ENCODE measurements at places on chromosomes 5 and 9.

DNA sequence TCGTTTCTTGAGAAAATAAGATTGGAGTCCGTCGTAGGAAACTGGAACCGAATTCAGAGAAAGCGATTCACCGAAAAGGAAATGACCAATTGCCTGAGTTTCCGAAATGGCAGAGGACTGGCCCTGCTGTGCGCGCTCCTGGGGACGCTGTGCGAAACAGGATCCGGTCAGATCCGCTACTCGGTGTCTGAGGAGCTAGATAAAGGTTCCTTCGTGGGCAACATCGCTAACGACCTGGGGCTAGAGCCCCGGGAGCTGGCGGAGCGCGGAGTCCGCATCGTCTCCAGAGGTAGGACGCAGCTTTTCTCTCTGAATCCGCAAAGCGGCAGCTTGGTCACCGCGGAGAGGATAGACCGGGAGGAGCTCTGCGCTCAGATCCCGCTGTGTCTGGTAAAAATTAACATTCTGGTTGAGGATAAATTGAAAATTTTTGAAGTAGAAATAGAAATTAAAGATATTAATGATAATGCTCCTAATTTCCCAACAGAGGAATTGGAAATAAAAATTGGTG lies 379 bp downstream of the PCDHGA3 start:
- no peak for DNase-seq

GRCh38 chr5:175680020-175680419 lies 22.1 kb downstream of the HRH2 start:
- no peak for DNase-seq

- no peak for DNase-seq
These were observed 92.7 kb downstream of the RFX3 start for GRCh38 chr9:3433066-3433465.

DNA sequence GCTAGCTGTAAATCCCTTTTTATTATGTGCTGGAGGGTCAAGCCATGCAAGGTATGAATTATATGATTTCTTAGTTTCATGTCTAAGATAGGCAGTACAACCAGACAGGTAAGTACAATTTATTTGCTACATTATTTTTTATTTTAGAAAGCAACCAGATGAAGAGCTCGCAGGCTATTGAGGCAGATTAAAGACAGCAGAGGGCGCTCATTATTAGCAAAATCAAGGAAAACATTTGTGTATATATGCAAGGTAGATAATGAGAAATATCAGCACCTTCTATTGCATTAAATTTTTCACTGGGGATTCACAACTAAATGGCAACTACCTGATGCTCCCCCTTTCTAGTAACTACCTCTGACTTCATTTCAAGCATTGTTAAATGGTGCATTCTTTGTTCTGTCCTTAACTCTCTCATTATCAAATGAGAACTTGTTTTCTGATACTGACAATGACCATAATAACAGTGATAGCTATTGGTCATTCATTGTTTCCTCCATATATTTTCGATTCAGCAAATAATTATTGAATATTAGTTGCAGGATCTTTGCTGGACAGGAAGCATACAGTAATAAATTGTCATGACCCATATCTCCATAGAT lies 8.6 kb downstream of the SCGB3A2 start:
- DNase-seq: peak; percentile 28

GRCh38 chr9:76379494-76379893 lies 14.7 kb downstream of the RFK start:
- no peak for DNase-seq

DNA sequence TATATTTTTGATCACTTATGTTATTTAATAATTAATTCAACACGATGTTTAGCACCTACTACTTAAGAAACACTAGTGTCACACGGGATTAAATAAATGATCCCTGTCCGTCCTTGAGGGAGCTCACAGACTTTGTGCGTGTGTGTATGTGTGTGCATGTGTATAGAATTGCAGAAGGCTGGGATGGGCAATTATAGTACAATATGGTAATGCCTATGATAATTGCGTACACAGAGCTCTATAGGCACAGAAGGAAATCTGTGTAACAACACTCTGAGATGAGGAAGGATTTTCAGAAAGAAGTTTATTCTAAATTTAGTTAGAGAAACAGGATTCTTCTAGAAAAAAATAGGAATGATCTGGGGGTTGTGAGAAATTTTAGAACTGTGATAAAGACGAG lies 76.9 kb downstream of the CDH12 start:
- DNase-seq: no peak

- DNase-seq: no peak
These were observed 14.0 kb downstream of the GGTA1 start for GRCh38 chr9:121485623-121486022.

- no peak for DNase-seq
These were observed 7.7 kb downstream of the MACROH2A1 start for GRCh38 chr5:135391116-135391868.

- no peak for DNase-seq
These were observed 191.7 kb downstream of the MAPKAP1 start for GRCh38 chr9:125515281-125515680.

All from endothelial cell (in vitro differentiated cells).